ENCODE measurements at places on chromosomes 6 and 20.
A peak's percentile ranks its signal among the peaks of the same experiment; 100 is the strongest.

DNA sequence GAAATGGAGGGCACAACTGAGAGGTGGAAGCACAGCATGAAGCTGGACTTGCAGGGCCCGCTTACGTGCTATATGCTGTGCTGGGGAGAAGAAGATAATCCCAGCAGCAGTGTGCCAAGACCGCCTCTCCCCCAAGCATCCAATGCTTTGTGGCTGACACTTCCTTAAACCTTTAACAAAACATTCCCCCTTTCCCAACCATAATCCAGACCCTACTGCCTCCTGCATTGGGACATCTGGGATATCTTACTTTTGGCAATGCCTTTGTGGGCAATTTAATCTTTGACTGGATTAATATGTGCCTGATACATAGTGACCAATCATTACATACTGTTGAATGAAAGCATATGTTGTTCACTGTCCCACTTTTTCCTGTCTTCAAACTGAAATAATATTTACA is 3.1 kb upstream of the TENT5A start:
- no peak for DNase-seq

GRCh38 chr6:115612216-115612615 is 448.5 kb downstream of the FRK start:
- no peak for DNase-seq

- no peak for DNase-seq
These were observed 27.2 kb downstream of the AIG1 start for GRCh38 chr6:143087856-143088255.

DNA sequence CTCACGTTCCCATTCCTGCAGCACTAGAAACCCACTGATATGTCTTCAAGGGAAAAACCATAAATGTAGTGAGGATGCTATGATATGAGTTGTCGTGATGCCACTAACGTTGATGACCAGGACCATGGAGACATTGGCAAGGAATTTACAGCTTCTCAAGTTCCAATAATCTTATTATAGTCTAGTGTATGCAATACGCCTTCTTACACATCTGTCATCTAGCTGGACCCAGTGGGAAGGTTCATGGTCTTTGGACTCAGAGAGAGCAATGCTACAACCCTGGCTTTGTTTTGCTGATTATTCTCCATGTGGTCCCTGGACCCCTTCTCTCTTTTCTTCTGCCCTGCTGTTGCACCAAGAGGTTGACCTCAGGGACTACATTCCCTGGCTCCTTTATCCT is 76.0 kb upstream of the BMP2 start:
- no peak for DNase-seq

DNA sequence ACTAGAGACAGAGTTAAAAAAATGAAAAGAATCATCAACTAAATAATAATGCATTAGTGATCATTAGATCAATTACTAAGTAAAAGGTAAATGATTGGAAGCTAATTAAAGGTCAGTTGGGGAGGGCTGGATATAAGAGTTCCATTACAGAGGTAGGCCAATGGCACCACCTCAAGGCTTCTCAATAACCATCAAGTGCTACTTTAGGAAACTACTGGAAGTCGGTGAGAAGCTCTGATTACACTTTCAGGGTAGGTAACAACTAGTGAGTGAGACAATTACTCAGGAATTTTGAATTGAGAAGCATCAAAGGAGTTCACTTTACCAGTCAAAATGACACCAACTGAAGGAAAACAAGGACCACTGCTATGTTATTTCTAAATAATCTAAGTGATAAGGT is 90.2 kb upstream of the HDAC2 start:
- no peak for DNase-seq

- DNase-seq = no peak
These were observed 444.1 kb upstream of the SOX4 start for GRCh38 chr6:21149470-21149869.

DNA sequence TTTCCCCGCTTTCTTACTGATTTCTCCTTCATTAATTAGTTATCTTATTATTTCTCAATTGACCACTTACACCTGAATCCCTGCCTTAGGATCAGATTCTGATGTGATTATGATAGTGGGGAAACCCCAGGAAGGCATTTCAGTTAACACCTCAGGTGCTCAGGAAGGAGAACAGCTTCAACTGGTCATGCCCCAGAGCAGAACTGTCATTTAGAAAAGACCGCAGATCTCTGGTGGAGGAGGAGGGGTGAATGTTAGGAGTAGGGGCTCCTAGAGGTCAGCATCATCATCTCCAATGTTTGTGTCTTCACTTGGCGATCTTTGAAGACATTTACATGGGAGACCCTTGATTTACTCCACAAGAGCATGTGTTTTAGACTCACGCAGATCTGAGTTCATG is 44.5 kb downstream of the PROKR2 start:
- DNase-seq = no peak

DNA sequence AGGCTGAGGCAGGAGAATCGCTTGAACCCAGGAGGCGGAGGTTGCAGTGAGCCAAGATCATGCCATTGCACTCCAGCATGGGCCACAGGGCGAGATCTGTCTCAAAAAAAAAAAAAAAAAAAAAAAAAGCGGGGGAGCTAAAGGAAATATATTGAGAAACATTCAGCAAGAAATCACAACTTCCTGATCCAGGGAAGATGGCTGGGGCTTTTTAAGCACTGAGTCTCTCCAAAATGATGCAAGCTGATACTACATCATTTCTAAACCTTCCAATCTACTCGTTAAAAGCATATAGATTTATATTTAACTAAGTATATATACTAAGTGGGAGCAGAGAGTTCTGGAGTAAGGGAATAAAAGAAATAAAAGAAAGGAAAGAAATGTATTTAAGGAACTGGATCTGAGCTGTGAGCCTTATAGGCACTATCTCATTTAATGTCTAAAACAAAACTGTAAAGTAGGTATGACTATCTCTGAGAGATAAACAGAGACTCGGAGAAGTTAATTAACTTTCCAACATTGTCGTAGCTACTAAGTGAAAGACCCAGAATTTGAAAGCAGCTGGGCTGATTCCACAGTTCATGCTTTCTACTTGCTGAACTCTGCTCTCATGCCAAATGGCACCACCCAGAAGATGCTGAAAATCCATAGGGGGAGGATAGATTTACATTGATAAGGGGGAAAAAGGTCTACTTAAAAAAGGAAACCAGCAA is 215.0 kb upstream of the MARCKS start:
- DNase-seq = no peak

- no peak for DNase-seq
These were observed 72.4 kb upstream of the GGTLC1 start for GRCh38 chr20:24060851-24061590.

DNA sequence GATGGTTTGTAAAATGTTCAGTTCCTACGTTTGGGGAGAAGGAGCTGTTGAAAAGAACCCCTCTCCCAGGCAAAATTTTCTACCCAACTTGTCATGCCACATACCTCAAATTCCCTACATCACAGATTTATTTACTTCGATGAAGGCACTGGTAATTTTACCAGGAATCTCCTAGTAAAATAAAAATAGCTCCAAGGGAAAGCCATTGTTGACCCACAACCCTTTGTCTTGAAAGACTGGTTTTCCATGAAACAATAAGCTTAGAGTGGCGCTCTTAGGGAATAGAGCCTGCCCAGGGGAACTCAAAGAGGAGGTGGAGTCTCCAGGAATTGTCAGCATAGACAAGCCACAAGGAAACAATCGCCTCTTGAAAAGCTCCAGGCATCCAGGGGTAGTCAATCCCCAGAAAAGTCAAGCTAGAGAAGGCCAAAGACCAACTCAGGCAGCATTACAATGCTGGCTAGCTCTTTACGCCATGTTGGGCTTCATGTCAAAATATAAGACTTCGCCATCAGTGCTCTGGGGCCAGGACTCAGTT is 99.2 kb upstream of the RREB1 start:
- no peak for DNase-seq

DNA sequence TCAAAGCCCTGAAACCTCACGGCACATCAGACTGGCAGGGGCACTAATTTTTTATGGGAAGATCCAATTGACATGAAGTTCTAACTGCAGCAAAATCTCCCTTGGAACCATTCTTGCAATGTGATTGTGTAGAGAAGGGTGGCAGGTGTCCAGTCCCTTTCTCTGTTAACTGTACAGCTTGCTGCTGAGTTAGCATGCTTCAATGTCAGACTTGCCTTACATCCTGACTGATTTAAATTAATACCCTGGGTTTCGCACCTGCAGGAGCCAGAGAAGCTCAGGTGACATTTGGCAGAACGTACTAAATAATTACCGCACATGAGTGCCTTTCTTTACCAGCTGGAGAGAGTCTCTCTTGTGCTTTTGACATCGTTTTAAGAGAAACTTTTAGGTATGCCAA is 123.0 kb downstream of the DOK5 start:
- DNase-seq = no peak

- DNase-seq = no peak
These were observed 95.4 kb downstream of the BCAS1 start for GRCh38 chr20:53974785-53975555.

GRCh38 chr20:11457488-11457887 is 460.2 kb upstream of the BTBD3 start:
- no peak for DNase-seq

DNA sequence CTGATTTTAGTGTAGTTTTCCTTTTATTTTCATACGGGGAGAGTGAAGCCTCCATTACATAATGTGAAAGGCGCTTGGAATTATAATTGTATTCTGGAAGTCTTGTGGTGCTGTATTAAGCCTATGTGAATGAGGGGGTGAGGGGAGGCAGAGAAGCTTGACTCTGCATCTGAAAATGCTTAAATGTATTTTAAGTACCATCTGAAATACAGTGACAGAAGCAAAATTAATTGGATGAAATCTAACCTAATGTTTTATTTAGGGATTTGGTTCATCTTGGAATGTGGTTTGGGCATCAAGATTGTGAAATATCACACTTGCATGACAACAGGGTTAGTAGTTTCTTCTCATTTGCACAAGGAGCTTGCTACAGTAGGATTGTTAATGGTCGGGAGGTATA is 41.2 kb downstream of the TMEM200A start:
- no peak for DNase-seq

DNA sequence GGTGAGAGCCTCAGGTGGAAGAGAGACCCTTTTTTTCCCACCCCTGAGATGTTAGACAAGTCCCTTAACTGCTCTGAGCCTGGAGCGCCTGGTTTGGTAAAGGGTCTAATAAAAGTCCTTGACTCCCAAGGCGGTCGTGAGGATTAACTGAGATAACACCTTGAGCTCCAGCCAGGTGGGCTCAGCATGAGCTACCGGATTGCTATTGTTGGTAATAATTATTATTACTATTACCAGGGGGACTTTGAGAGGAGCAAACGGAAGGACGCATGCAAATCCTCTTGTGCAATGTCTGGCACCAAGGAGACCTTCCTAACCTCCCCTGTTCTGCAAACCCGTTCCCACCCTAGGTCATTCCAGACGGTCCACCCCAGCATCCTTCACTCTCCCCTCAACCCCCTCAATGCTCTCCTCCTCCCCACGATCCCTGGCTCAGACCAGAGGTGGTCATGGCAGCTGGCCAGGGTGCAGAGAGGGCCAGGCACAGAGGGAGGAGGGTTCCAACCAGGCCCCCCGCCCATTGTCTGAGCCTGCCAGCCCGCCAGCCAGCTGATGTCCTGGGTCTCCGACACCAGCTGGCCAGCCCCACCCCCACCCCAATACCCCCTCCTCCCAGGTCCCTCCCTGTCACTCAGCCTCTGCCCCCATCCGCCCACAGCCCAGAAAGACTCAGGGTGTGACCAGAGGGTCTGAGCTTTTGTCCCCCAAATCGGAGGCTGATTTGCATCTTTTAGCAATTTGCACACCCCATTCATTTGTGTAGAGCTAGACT is 14.3 kb upstream of the CBFA2T2 start:
- DNase-seq = no peak

- peak; percentile 3 for DNase-seq
These were observed 7.3 kb upstream of the RAET1L start for GRCh38 chr6:150032598-150032997.

GRCh38 chr6:2646346-2646745 is 104.4 kb downstream of the MYLK4 start:
- DNase-seq = no peak

DNA sequence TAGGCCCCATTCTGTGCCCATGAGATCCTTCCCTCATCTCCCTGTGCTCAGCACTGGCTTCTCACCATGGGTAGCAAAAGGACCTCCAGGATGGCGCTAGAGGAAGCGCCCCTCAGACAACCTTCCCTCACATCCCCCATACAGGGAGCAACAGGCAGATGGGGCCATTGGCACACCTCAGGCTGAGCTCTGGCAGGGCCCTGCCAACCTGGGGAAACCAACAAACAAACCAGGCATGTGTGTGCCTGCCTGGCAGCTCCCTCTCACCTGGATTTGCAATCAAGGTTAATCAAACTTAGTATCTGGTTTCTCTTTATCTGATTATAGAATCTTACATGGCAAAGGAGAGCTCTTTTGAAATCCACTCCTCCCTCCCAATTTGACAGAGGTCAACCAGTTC is 134.9 kb downstream of the SLC23A2 start:
- no peak for DNase-seq

DNA sequence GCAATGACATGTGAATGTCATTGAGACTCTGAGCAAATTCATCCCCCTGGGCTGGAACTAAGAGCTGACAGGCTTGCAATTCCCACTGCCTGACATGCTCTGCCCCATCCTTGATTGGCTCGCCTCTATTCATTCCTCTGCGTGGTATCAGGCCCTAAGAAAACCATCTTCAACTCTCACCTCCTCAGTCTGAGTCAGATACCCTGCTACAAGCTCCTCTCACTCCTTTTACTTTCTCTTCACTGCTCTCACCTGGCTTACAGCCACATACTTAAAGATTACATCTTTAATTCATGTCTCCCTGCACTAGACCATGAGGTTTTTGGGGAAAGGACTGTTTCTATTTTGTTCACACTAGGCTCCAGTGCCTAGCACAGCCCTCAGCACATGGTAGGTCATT is 131.6 kb downstream of the KIF6 start:
- DNase-seq = no peak

GRCh38 chr6:122416825-122417224 is 17.4 kb downstream of the HSF2 start:
- DNase-seq = no peak

DNA sequence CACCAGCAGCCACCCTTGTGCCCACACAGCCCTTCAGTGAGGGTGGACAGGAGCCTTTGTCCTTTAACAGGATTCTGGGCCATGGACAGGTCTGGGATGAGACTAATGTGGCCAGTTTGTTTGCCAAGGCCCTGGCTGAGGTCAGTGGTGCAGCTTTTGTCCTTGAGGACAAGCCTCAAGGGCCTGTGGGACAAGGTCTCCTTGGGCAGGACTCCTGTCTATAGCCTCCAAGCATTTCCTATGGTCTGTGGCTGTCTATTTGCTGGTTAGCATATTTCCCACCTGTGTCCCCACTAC is 44.1 kb downstream of the SUN5 start:
- no peak for DNase-seq

DNA sequence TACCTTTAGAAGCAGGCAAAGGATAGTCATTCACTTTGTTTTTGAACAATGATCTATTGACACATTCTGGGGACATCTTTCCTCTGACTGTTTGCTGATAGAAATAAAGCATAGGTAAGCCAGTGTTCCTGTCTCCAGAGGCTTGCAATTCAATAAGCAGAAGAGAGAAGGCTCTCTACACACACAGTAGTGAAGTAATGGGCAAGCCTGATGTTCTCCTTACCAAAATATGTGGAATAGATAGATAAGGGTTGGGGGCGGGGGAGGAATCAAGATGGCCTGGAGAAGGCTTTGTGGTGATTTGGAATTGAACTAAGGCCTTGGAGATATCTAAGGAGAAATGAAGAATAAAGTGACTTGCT is 27.3 kb downstream of the PAQR8 start:
- DNase-seq = no peak

- no peak for DNase-seq
These were observed 994.6 kb upstream of the ADGRB3 start for GRCh38 chr6:67640484-67640883.

- no peak for DNase-seq
These were observed 337.9 kb downstream of the TAF4 start for GRCh38 chr20:61727761-61728160.

- DNase-seq = no peak
These were observed 139.7 kb upstream of the FLRT3 start for GRCh38 chr20:14477125-14477524.
